Stomach (tissue), 19 donors: ENCODE measurements at places on chromosomes 1 and 21. TPM values are rescaled to one million over a fixed set of nuclear protein-coding genes. Genes with fewer than 3 reads are reported as not detected.

SH2D5 gene
- total RNA-seq, result 7.0 TPM

- H3K4me3 ChIP-seq, result no peak overlapping the region
- H3K36me3 ChIP-seq, result no peaks in the 10 kb centered on the region
- H3K27ac ChIP-seq, result no peak overlapping the region
- H3K4me1 ChIP-seq, result no peaks in the 10 kb centered on the region
Observed at GRCh38 chr1:36847186-36847585, 187.1 kb downstream of the GRIK3 start.

PRAMEF18 gene
- not detected for total RNA-seq

FAM43B gene
- total RNA-seq, result not detected

GRCh38 chr1:60265560-60266535 is 192.3 kb upstream of the C1orf87 start:
- H3K4me3 ChIP-seq, result no peak overlapping the region
- no peaks in the 10 kb centered on the region for H3K27me3 ChIP-seq
- DNase-seq, result no peak
- no peaks in the 10 kb centered on the region for H3K4me1 ChIP-seq
- H3K36me3 ChIP-seq, result no peaks in the 10 kb centered on the region

DNA sequence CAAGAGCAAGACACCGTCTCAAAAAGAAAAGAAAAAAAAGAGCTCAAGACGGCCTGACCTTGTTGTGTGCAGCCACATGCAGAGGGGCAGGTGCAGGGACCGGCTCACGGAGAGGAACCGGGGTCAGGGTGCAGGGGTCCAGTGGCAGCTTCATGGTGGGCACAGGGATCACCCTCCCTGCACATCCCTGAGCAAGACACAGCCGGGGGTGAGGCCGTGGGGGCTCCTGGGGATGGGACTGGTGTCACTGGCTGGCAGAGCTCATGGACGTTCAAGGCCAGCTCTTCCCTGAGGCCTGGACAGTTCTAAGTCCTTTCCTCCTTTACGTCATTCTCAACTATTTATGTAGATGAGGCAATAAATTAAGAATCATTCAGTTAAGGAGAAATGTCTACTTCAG is 6.6 kb upstream of the TMEM240 start:
- DNase-seq, result no peak
- H3K4me1 ChIP-seq, result peaks cover 3% of the 10 kb centered on the region
- no peak overlapping the region for H3K4me3 ChIP-seq
- no peak overlapping the region for H3K27ac ChIP-seq
- H3K27me3 ChIP-seq, result no peaks in the 10 kb centered on the region

DNA sequence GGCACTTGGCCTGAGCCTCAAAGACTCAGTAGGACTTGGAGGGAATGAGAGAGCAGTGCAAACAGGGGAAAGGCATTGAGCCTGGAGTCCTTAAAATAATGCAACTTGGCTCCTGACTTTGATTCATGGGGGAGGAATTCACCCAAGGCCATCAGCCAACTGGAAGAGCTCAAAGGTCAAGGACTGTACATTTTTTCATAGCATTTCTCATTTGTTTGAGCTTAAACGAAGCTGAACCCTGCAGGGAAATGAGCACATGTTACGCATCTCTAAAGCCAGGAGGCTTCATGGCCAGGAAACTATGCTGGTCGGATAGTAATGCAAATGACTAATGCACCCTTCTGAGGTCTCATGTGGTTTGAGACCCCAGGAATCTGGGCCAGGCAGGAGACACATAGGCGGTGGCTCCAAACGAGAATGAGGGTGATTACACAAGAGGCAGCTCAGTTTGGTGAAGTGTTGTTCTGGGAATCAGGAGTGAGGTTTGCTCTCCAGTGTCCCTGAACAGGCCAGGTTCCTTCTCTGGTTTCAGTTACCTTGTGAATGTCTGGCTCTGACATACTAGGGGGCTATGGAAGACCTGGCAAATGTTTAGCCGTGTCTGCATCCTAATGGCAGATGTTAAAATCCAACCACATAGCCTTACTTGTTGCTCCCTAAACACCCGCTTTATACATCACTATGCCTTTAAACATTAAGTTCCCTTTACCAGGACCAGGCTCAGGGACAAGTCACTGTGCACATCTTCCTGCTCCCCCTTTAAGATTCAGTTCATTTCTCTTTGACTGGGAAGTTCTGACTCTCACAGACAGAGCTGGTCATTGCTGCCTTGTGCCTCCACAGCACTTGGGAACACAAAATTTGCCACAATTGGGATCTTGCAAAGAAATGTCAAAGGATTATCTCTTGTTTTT is 503.9 kb upstream of the USP24 start:
- no peaks in the 10 kb centered on the region for H3K27me3 ChIP-seq
- no peaks in the 10 kb centered on the region for H3K36me3 ChIP-seq
